ENCODE measurements at places on chromosomes 5 and 9.

DNA sequence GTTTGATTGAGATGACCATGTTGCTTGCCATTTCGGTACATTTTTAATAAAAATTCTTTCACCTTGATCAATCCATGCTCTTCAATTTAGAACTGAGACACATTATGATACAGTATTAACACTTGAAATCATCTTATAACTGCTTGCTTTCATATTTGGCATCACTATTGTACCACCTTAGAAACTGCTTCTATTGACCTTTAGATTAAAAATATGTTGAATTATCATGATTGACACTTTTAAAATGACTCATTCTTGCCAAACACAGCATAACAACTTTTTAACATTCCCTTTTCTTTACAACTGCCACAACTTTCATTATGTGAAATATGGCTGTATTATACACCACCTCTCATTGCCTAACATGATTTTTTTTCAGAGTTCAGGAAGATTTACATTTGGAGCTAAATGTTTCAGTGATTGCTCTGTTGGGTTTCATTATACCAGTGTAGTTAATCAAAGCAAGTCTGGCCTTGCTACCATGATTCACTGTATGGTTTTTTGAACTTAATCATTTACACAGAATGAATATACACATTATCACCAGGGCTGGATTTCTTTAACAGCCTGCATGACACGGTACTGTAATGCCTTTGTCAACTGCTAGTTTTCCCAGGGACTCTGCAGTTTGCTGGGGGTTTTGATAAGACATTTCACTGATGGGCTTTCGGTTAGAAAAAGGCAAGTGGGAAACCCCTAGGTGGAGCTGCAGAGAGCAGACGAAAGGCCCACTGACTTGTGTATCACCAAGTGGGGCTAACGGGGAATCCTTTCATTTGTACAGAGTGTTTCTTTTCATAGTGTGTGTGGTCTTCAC is 93.6 kb upstream of the TLE4 start:
- peak; percentile 77 for DNase-seq

GRCh38 chr9:19554529-19554928 is 145.7 kb downstream of the ACER2 start:
- no peak for DNase-seq

- no peak for DNase-seq
Measured at GRCh38 chr5:156892223-156892622, 42.1 kb downstream of the PPP1R2B start.

DNA sequence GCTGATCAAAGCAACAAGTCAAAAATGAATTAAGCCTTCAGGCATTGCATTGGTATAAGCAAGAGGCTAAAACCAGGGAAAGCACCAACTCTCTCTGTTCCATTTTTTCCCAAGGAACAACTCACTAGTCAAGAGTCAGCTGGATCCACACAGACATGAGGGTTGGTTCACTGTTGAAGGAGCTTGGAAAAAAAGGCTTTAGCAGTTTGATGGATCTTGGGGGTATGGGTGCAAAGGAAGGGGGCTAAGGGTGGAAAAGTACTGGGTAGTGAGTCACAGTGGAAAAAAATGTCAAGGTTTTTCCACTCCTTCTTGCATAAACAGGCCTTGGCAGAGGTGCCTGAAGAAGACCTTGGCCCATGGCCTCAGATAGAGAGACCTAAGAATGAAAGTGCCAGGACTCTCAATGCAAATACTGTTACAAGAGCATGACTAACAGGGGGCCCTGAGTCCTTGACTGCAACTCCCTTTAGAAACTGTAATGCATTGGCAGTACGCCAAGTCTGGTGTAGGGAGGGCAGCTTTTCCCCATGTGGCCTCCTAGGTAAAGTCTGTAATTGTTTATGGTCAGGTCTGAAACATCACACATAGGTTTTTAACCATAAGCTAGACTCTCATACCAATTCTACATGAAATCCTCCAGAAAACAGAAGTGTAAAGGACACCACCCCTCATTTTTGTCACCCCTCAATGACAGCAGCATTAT is 23.7 kb downstream of the ACTL7A start:
- no peak for DNase-seq

DNA sequence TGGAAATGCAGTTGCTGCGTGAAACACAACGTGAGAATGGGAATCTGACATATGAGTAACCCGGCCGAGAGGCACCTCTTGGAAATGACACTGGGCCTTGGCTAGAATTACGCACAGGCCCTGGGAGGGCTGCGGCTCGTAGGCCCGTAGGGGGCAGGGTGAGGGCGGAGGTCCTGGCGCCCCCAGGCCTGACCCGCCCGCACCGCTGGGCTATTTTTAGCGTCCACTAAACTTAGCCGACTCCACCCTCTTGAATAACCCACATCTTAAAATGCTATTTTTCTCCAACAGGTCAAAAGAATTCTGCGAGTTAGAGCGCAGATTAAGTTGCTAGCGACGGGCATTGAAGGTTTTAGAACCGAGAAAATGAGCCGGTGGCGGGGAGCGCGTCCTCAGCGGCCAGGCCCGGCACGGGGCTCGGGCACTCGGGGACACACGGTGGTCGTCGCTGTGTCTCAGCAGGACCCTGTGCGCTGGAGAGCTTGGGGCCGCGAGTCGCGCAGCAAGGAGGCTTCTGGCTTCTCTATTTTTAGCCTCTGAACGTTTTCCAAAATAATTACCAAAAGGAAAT is 168.5 kb downstream of the AUH start:
- DNase-seq = peak; percentile 33

DNA sequence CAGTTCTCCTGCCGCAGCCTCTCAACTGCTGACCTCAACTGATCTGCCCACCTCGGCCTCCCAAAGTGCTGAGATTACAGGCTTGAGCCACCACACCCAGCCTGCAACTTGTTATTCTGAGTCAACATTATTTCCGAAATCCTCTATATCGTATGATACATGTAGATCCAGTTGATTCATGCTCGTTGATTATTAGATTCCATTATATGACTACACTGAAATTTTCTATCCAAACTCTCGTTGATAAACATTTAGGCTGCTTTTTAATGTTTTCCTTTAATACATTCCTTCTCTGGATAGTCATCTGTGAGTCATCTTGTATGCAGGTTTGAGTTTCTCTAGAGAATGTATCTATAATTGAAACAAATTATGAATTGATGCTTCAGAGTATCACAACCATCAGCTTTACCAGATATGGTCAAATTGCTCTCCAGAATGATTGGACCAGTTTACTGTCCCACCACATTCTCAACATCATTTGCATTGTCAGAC is 4.1 kb downstream of the CDK7 start:
- no peak for DNase-seq

DNA sequence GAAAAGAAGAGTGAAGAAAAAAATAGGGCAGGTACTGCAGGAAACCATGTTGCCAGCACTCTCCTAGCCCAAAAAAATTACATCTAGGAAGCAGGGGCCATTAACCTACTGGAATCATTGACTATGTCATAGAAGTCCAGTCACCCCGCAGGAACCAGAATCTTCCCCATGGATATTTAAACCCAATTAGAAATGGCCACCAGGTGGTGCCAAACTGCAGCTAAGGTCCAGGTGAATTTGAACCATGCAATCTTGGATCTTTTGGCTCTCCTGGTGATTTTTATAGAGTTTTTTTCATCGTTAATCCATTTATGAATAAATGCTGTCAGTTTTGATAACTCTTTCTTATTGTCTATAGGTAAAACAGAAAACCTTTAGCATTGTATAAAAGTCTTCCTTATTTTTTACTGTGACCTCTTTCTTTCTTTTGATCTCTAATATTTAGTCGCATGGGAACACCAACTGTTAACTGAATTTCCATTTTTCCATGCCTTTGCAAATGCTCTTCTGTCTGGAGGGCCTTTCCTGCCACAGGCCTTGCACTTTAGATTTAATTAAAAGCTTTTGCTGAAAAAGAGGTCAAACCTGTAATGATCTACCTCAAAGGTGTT is 147.5 kb upstream of the FGF10 start:
- DNase-seq = no peak

GRCh38 chr9:28762167-28762566 is 1188.9 kb upstream of the C9orf72 start:
- DNase-seq = no peak

GRCh38 chr9:99272836-99273235 is 50.8 kb downstream of the SEC61B start:
- DNase-seq = no peak

GRCh38 chr5:157020511-157021222 is 38.2 kb downstream of the HAVCR1 start:
- no peak for DNase-seq

- no peak for DNase-seq
Measured at GRCh38 chr9:129811967-129812363, 9.0 kb downstream of the TOR1B start.

DNA sequence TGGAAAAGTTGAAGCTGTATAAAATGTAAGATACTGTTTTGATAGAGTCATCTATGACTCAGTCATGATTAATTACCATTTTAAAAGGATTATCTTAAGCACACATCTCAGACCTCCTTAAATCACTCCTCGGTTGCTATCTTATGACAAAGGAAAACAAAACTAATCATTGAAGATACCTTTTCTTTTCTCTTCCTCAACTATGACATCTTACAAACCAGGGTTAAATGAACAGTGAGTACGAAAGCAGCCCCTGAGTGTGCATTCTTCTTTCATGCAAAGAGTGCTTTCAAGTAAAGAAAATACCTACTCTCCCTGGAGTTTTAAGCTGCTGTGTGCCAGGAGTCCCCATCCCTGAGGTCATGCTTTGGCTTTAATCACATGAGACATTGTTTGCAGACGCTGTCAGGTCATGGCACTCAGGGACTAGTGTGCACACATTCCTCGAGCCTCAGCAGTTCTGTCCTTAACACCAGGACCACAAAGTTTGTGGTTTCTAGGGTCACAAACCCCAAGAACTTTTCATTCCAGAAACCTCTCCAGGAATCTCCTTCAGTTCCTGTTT is 86.7 kb upstream of the ICE1 start:
- no peak for DNase-seq

- peak; percentile 32 for DNase-seq
Measured at GRCh38 chr9:128160603-128160987, 530 bp downstream of the BBLN start.

- DNase-seq = peak; percentile 54
Measured at GRCh38 chr9:133371261-133371711, 4.6 kb downstream of the SURF4 start.

- no peak for DNase-seq
Measured at GRCh38 chr5:33726422-33727165, 165.2 kb downstream of the ADAMTS12 start.

DNA sequence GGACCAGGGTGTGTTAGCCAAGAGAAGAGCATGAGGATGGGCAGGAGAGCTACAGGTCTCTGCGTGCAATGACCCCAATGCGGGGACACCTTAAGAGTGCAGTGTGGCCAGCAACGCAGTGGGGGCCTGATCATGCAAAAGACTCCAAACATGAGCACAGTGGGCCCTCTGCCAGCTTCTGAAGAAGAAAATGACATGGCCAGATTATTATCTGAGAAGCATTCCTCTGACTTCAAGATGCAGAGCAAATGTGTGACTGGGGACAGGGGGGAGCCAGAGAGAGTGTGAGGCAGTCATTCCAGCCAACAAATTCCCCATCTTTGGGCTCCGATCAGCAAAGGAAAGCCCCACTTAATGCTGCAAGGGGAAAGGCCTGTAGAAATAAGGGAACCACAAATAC is 229.4 kb downstream of the CDK5RAP2 start:
- no peak for DNase-seq

- no peak for DNase-seq
Measured at GRCh38 chr9:93596399-93596798, 20.0 kb downstream of the PHF2 start.

GRCh38 chr9:107650321-107650720 is 160.8 kb upstream of the KLF4 start:
- no peak for DNase-seq

- DNase-seq = no peak
Measured at GRCh38 chr5:45774528-45774927, 78.3 kb upstream of the HCN1 start.

DNA sequence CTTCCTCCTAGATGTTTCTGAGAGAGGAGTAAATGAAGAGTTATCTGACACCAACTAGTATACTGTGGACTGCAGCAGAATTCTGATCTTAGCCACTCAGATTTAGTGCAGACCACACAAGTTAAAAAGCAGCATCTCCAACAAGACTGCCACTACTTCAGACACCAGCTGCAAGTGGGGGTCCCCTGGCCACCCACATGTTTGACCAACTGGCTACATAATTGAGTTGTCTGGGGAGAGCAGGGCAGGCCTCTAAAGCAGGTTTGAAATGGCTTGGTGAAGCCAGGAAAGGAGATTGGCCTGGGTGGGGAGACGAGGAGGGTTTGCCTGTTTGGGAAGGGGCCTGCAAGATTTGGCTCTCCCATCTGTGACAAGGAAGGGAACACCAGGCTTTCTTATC is 40.5 kb upstream of the FAM81B start:
- DNase-seq = no peak

GRCh38 chr5:89064054-89064453 is 181.1 kb upstream of the MEF2C start:
- no peak for DNase-seq

GRCh38 chr5:26434688-26435087 is 603.7 kb downstream of the CDH9 start:
- DNase-seq = no peak

- no peak for DNase-seq
Measured at GRCh38 chr9:123881604-123882003, 48.3 kb downstream of the DENND1A start.

DNA sequence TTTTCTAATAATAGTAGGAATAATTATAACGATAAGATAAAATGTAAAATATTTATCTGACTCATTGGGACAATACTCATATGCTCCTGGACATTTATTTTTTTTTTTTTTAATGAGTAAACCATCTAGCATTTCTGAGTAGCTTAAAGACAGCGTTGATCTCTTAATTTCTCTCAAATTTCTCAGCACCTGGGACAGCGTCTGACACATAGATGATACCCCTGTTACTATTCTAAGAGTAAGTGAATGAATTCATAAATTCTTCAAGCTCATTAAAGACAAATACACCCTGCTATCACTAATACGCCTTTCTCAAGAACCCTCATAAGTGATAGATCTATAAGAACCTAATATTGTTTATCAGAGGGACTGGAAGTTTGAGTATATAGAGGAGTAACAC is 12.0 kb upstream of the HTR4 start:
- no peak for DNase-seq

DNA sequence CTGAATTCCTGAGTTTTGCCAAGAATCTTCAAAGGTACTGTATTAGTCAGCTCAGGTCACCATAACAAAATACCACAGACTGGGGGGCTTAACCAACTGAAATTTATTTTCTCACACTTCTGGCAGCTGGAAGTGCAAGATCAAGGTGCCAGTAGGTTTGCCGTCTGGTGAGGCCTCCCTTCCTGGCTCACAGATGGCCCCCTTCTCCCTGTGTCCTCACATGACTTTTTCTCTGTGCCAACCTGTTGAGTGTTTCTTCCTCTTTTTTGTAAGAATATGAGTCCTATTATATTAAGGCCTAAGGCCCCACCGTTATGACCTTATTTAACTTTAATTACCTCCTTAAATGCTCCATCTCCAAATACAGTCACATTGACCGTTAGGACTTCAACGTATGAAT is 156.1 kb upstream of the KIF2A start:
- DNase-seq = no peak

DNA sequence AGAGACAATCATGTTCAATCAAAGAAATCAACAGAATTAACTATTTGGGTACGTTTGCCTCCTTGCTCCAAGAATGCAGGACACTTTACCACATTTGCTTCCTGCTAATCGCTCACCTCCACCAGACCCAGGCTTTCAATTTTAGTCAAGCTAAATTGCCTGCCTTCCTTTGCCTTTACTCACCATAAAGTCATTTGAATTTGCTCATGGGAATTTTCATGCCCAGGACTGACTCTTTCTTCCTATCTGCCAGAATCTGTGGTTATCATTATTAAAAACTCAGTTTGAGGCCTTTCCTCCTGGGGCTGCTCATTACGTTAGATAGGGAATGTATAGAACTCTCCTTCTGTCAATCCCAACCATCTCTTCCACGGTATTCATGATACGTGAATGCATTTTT is 1935.3 kb upstream of the WWC1 start:
- no peak for DNase-seq

All from putamen (tissue), 1 donor.